CD14-positive monocyte (primary cell): ENCODE measurements at places on chromosomes 1 and 21. TPM values are rescaled to one million over a fixed set of nuclear protein-coding genes. Genes with fewer than 3 reads are reported as not detected.

- no peaks in the 10 kb centered on the region for H3K27me3 ChIP-seq
- no peak overlapping the region for H3K27ac ChIP-seq
- peaks cover 32% of the 10 kb centered on the region for H3K36me3 ChIP-seq
Observed at GRCh38 chr1:116001739-116002487, 25.6 kb downstream of the SLC22A15 start.

- peaks cover 35% of the 10 kb centered on the region for H3K4me1 ChIP-seq
- peak; percentile 99 for DNase-seq
Observed at GRCh38 chr1:221741703-221742554, at the start of gene DUSP10. Gene DUSP10, minus strand, starts transcription at chr1:221742089. Its CDS starts 2,345 bp downstream, at chr1:221739744.

GRCh38 chr1:119909890-119910596 lies 13.7 kb upstream of the ADAM30 start:
- H3K36me3 ChIP-seq: peaks cover 33% of the 10 kb centered on the region
- H3K27ac ChIP-seq: no peak overlapping the region
- H3K4me3 ChIP-seq: no peak overlapping the region
- no peaks in the 10 kb centered on the region for H3K27me3 ChIP-seq

- DNase-seq: no peak
- H3K4me3 ChIP-seq: no peak overlapping the region
- no peaks in the 10 kb centered on the region for H3K27me3 ChIP-seq
- no peak overlapping the region for H3K27ac ChIP-seq
- H3K4me1 ChIP-seq: no peaks in the 10 kb centered on the region
Observed at GRCh38 chr1:221881805-221882581, 140.1 kb upstream of the DUSP10 start.

- no peak overlapping the region for H3K27ac ChIP-seq
- H3K4me1 ChIP-seq: peaks cover 17% of the 10 kb centered on the region
- H3K36me3 ChIP-seq: no peaks in the 10 kb centered on the region
- H3K27me3 ChIP-seq: peaks cover 3% of the 10 kb centered on the region
Observed at GRCh38 chr21:41953249-41953830, 478 bp downstream of the C2CD2 start.

DNA sequence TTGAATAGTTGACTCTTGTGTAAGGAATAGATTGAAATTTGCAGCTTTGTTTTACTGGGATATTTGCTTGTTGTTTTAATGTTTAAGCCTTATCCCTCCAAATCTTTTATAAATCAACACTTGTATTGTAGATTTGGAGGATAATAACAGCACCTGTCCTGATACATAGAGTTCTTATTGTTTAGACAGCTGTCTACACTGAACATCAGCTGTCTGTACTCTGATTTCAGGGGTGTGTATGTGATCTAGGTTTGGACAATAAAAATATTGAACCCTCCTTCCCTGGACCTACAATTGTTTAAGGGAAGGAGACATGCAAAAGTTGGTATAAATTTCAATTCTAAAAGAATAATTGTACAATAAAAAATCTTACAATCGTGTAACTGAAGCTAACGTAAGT lies 48.3 kb upstream of the DPH5 start:
- no peak overlapping the region for H3K4me3 ChIP-seq
- H3K27ac ChIP-seq: no peak overlapping the region
- peaks cover 8% of the 10 kb centered on the region for H3K36me3 ChIP-seq
- H3K4me1 ChIP-seq: no peaks in the 10 kb centered on the region
- DNase-seq: no peak
- no peaks in the 10 kb centered on the region for H3K27me3 ChIP-seq

GRCh38 chr1:203055161-203055799 lies 29.0 kb downstream of the PPFIA4 start:
- H3K36me3 ChIP-seq: no peaks in the 10 kb centered on the region
- H3K4me1 ChIP-seq: peaks cover 45% of the 10 kb centered on the region
- H3K27me3 ChIP-seq: no peaks in the 10 kb centered on the region
- DNase-seq: no peak
- H3K4me3 ChIP-seq: no peak overlapping the region

GRCh38 chr1:210565306-210565705 lies 236.6 kb downstream of the HHAT start:
- H3K4me1 ChIP-seq: no peaks in the 10 kb centered on the region
- no peak overlapping the region for H3K4me3 ChIP-seq
- no peak for DNase-seq

GRCh38 chr1:169113613-169114119 lies 7.2 kb downstream of the ATP1B1 start:
- H3K27ac ChIP-seq: no peak overlapping the region
- peaks cover 46% of the 10 kb centered on the region for H3K4me1 ChIP-seq
- H3K27me3 ChIP-seq: no peaks in the 10 kb centered on the region
- H3K4me3 ChIP-seq: no peak overlapping the region

GRCh38 chr1:244449936-244450508 lies 1.7 kb downstream of the ADSS2 start:
- H3K27ac ChIP-seq: no peak overlapping the region
- H3K27me3 ChIP-seq: no peaks in the 10 kb centered on the region
- no peaks in the 10 kb centered on the region for H3K36me3 ChIP-seq
- DNase-seq: no peak

DNA sequence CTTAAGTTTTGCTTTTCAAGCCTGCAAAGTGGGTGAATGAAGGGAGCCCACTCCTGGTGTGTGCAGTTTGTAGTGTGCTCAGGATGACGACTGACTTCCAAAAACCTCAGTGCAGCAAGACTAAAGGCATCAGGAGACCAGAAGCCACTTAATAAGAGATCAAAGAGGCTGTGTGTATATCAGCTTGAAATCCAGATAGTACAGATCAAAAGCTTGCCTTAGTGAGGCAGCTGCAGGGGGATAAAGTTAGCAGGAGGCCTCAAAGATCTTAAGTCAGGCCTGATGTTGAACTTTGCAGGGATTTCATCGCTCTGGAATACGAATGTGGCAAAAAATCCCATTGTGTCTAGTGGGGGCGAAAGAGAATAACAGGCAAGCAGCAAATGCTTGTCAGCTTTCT lies 99.8 kb downstream of the PATJ start:
- H3K27me3 ChIP-seq: no peaks in the 10 kb centered on the region
- no peak overlapping the region for H3K27ac ChIP-seq
- no peaks in the 10 kb centered on the region for H3K4me1 ChIP-seq
- no peak for DNase-seq
- no peak overlapping the region for H3K4me3 ChIP-seq

MRAP gene
- polyA plus RNA-seq: not detected

TINAGL1 gene
- polyA plus RNA-seq: not detected

MCM3AP gene
- 32.7 TPM for polyA plus RNA-seq
